Progenitor cell of endocrine pancreas (in vitro differentiated cells): ENCODE measurements at places on chromosomes 5 and 9.

GRCh38 chr5:132779961-132780360 lies 2.9 kb upstream of the SEPTIN8 start:
- no peak for DNase-seq

DNA sequence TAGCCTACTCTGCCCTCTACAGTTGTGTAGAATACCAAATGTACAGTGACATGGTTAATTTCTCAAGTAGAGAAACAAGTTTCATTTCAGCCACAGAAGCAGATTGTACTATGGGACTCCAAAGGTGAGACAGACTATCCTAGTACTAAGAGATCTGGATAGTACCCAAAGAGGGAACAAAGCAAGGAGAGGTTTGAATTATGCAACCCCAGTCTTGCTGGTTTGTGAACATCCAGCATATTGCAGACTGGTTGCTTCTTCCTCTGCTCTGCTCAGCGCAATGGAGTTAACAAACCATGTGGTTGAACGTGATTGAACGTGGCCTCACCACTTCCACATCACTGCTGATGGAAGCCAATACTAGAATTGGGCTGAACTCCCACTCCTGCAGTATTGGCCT lies 43.3 kb upstream of the ALDOB start:
- no peak for DNase-seq

DNA sequence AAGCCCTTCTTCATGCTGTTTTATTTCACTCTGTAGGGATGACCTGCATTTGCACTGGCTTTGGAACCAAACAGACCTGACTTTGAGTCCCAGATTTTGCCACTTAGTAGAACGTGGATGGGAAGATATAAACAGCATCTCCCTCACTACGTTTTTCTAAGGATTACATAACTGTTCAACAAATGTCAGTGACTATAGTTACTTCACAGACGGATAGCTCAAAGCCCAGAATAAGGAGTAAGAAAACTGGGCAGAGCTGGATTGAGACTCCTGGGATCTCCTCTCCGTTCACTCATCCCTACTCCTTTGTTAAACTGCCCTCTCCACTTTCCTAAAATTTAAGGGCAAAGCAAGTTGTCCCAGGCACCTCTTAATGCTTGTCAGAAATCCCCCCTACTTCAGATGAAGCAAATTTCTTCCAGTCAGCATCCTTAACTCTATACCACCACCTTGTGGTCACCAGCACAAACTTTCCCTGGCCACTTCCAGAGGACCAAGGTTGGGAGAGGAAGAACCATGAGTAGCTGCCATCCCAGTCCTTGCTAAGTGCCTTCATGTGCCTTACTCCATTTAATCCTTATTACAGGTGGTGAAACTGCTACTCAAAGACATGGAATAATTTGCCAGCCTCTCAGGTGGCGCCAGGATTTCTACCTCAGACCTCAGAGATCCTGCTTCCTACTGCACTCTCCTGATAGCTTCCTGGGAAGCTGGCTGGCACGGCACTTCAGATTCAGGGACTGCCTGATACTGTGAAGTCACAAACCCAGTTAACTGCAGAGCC lies 38.4 kb downstream of the EGR1 start:
- no peak for DNase-seq

- no peak for DNase-seq
These were observed 3.9 kb downstream of the FLT4 start for GRCh38 chr5:180645274-180646204.

DNA sequence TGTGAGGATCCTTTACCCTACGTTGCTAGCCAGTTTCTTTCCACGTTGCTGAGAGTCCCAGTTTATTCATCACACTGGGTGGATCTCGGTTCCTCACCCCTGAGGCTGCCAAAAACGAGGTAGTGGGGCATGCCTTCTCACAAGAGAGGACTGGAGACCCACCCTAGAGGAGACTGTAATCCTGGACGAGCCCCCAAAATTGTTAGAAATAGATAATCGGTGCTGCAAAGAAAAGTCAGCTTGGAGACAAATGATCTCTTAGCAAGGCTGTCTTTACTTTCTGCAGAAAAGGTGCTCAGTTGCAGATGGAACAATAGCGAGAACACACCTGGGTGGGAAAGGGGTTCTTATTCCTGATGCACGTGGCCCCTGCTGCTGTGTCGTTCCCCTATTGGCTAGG lies 101.8 kb downstream of the TMEM167A start:
- DNase-seq, result no peak
